ENCODE measurements at places on chromosomes 5 and 9.

- DNase-seq = no peak
Observed at GRCh38 chr5:54217826-54218503, 92.4 kb downstream of the ARL15 start.

DNA sequence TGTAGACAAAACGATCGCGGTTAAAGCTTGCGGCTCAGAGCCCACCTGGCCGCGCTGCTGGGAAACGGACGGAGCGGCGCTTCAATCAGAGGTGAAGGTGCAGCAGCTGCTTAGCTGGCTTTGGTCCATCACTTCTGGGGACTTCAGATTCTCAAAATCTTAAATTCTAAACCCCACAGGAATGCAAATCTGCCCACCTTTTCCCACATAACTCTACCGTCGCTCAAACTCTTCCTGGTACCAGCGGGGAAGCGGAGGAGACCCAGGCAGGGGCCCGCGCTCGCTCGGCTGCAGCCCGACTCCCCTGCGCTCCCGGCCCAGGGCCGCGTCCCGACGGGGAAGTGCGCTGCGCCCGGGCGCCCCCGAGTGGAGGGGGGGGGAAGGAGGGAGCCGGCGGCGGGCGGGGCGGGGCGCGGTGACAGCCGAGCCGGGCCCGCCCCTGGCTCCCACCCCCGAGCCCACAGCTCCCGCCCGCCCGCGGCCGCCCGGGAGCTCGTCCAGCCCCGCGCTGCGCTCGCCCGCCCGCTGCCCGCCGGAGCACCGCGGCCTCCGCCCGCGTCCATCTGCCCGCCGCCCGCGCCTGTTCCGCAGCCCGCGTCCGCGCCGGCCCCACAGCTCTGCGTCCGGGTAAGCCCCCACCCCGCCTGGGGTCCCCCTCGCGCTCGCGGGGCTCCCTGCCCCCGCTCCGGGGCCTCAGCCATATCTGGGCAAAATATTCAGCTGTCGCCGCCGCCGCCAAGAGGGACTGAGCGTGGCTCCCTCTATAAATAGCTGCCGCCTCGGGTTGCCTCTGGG, at the start of gene TMOD1:
TMOD1 (plus strand) TSS at position 490 of the 795 bp plus-strand sequence. CDS start 22,523 bp downstream, outside the sequence.
- no peak for DNase-seq

DNA sequence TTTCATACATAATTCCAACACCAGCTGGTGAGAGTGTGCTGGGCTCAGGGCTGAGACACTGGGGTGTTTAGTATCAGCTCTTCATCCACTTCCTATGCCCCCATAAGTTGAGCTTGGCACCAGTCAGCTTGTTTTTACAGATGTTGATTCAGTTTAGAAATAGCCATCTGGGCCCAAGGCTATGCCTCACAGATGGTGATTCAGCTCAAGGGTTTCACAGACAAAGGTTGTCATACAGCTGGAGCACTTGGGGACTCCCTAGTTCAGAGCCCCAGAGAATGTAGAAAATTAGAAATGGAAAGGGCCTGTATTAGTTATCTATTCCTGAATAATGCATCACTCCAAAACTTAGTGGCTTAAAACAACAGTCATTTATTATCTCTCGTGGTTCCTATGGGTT, 10.3 kb upstream of the CRHBP start:
- no peak for DNase-seq

GRCh38 chr9:17613758-17614157, 34.9 kb downstream of the SH3GL2 start:
- no peak for DNase-seq

DNA sequence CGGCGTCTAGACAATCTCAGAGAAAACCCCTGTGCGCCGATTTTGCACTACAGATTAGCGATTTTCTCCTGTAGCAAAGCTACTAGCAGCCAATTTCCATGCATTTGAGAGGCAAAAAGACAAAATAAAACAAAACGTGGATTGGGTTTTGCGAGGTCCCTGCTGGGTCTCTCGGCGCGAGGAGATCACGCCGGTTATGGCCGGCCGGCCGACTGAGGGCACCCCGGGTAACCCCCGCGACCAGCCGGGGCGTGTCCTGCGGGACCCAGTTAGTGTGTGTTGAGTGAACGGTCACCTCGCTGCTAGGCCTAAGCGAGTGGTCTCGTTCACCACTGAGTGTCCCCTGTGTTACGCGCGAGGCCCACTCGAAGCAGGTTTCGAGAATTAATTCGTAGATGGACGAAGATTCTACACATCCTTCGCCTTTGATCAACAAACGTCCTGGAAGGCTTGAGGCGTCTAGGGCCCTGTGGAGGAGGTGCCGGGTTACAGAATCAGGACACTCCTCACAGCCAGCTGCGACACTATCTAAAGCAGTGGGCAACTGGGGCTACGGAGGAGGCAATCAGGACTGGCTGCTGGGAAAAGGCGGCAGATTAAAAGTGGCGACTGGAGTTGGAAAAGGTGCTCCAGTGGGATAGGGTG, 764 bp upstream of the VDAC1 start:
- DNase-seq = no peak

DNA sequence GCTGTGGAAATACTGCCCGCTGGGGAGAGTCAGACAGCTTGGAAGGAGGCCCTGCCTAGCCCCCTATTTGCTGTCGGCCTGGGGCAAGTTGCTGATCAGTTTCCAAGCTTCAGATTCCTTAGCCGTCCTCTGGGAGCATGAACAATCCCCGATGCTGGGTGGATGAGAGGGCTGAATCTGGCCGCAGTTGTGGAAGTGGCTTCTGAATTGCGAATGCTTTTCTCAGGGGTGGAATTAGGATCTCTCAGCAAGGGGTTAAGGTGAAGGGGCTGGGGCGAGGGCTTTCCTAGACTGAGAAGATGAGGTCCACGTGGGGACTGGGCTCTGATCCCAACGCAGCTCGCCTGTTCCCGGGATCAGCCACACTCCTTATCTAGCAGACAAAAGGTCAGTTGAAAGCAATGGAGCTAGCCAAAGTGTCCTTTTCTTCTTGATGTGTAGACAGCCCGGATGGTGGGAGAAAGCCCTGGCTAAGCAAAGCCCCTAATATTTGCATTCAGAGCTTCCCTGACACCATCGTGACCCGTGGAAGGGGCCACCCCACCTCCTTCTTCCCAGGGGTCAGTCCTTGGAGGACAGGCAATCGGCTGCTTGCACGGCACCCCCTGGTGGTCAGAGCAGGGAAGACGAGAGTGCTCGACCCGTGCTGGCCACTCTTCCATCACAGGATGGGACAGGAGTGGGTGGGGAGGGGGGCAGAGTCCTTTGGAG, 54.9 kb downstream of the COL15A1 start:
- DNase-seq = peak; percentile 39

DNA sequence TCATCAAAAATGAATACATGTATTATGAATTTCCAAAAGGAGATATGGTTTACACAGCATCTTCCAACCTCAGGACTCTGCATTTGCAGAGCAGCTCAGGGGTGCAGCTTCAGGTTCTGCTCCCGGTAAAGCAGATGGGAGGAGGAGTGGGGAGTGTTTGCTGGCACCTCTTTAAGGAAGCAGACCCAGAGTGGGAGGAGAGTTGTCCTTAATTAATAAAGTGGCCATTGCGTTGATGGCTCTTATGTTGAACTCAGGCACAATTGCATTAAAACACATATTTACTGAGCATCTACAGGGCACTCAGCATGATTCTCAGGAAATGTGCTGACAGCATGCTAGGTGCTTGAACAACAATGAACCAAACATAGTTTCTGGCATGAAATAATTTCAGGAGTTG, 121.0 kb downstream of the PDZD2 start:
- DNase-seq = no peak

- DNase-seq = no peak
Observed at GRCh38 chr9:72188232-72188631, 39.0 kb downstream of the GDA start.

- DNase-seq = no peak
Observed at GRCh38 chr9:116468793-116469527, 218.1 kb upstream of the TRIM32 start.

DNA sequence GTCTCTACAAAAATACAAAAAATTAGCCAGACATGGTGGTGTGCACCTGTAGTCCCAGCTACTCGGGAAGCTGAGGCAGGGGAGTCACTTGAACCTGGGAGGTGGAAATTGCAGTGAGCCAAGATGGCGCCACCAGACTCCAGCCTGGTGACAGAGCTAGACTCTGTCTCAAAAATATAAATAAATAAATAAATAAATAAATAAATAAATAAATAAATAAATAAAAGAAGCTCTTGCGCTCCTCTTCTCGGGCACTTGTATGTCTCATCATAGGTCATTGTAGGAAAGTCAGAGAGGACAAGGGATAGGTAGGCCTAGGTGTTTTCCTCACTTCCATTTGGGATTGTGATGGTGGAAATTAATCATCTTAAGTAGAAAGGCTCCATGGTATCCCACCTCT, 252.8 kb downstream of the PIK3R1 start:
- DNase-seq = no peak

GRCh38 chr5:122500245-122501088, 188.4 kb downstream of the SNCAIP start:
- no peak for DNase-seq

DNA sequence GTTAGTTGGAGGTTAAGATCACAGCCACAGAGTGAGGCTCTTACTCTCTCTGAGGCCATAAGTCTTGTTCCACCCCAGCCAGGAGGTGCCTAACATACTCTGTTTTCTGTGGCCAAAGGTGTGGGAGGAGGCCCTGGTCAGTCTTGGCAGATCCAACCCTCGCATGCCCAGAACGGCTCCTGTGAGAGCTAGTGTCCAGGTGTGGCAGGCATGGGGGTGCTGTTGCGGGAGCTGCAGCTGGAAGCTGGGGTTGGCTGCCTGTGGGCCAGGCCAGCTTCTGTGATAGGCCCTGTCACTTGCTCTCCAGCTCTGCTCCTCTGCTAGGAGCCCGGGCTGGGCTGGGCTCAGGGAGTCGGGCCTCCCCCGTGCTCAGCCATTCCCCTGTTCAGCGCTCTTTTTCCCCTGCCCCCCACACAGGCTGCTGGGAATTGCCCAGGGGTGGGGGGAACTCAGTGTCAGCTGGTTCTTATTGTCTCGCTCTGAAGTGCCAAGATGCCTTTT, 31.6 kb downstream of the IER5L start:
- DNase-seq = no peak

GRCh38 chr5:55692509-55692908, 19.6 kb downstream of the SLC38A9 start:
- DNase-seq = no peak

DNA sequence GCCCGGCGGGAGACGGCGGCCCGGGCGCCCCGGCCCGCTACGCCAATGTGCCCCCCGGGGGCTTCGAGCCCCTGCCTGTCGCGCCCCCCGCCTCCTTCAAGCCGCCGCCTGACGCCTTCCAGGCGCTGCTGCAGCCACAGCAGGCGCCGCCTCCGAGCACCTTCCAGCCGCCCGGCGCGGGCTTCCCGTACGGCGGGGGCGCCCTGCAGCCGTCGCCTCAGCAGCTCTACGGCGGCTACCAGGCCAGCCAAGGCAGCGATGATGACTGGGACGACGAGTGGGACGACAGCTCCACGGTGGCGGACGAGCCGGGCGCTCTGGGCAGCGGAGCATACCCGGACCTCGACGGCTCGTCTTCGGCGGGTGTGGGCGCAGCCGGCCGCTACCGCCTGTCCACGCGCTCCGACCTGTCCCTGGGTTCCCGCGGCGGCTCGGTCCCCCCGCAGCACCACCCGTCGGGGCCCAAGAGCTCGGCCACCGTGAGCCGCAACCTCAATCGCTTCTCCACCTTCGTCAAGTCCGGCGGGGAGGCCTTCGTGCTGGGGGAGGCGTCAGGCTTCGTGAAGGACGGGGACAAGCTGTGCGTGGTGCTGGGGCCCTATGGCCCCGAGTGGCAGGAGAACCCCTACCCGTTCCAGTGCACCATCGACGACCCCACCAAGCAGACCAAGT, 723 bp downstream of the SNX18 start:
- DNase-seq = peak; percentile 38

DNA sequence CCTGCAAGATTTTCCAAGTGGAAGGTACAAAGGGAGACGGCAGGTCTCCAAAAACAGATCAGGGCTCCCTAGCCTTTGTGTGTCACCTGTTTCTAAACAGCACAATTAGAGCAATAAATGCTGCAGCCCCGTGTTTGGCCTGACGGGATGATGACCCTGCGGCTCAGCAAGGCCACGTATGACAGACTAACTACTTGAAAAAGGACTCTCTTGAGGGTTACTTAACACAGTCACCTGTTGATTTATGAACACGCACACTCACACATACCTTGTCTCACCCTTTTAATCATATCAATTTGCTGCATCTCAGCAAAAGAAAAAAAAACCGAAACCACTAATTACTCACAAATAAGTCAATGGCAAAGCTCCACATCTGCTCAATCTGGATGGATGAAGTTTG, 199.6 kb upstream of the GAS1 start:
- no peak for DNase-seq

DNA sequence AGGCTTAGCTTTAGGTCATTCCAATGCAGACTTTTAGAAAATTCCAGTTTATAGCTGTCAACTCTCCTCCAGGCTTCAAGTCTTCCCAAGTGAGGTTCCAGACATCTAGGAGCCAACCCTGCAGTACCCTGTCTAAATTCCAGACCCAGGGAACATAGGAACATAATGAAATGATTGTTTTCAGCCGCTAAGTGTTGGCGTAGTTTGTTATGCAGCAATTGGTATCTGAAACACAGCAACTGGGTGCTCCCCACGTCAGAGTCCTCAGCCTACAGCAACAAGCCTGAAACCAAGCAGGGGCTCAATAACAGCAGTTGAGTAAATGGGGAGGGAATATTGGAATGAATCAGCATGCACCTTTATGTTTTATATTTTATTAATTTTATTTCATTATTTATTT, 66.8 kb downstream of the BOD1 start:
- no peak for DNase-seq

GRCh38 chr5:98975223-98975622, 46.4 kb upstream of the CHD1 start:
- no peak for DNase-seq

- no peak for DNase-seq
Observed at GRCh38 chr9:95610006-95610785, 93.4 kb upstream of the PTCH1 start.

GRCh38 chr5:130337179-130337888, 433.1 kb downstream of the CHSY3 start:
- no peak for DNase-seq

- DNase-seq = no peak
Observed at GRCh38 chr9:17068671-17069070, 66.2 kb upstream of the CNTLN start.

GRCh38 chr9:105901514-105902109, 207.3 kb downstream of the TMEM38B start:
- DNase-seq = no peak

DNA sequence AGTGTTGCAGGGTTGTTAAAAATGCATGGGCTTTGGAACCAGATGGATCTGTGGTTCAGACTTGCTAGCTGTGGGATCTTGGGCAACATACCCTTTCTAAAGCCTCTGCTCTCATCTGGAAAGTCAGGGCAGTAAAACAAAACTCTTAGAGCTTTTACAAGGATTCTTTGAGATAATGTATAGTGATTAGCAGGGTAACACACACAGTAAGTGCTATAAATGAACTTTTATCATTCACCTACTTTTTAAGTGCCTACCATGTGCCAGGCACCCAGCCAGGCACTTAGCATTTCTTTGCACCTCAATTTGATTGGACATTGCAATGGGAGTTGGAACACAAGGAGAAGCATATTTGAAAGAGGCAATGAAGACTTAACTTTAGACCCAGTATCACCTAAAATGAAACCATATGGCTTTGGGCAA, 208.6 kb upstream of the PAPPA start:
- no peak for DNase-seq

GRCh38 chr5:93607367-93608258, 24.6 kb downstream of the NR2F1 start:
- DNase-seq = no peak

- no peak for DNase-seq
Observed at GRCh38 chr5:149297340-149298025, 25.8 kb downstream of the AFAP1L1 start.

- DNase-seq = no peak
Observed at GRCh38 chr9:73182928-73183327, 31.3 kb downstream of the ANXA1 start.

GRCh38 chr9:19618816-19619215, 170.0 kb downstream of the SLC24A2 start:
- no peak for DNase-seq
